ENCODE measurements at places on chromosomes 6 and 20. TPM values are rescaled to one million over a fixed set of nuclear protein-coding genes. Genes with fewer than 3 reads are reported as not detected.

ADGRB3 gene
- total RNA-seq: 0.42 TPM

DNA sequence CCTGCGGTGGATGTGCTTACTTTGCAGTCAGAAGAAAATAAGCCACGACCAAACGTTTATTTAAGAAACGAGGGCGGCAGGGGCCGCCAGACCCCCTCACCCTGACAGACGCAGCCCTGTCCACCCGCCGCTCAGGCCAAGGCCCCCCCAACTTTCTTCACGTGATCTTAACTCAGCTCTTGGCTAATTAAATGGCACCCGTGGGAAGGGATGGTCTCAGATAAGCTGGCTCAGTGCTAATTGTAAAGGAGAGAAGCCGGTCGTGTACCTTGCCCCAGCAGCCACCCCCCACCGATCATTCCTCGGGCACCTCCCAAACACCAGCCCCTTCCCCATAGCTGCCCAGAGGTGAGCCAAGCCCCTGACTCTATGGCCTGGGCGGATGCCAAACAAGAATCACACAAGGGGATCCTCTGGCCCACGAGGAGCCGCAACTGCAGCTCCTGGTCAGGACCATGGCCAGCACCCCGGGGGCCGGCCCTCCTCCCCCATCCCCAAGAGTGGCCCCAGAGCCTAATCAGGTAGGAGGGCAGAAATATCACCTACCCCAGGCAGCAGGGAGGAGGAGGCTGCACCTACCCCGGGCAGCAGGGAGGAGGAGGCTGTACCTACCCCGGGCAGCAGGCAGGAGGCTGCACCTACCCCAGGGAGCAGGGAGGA, 11.2 kb downstream of the KCNQ2 start:
- DNase-seq: no peak

TCF15 gene
- not detected for total RNA-seq

RIMS1 gene
- 9.7 TPM for total RNA-seq

- DNase-seq: no peak
These were observed 193.5 kb downstream of the UBE3D start for GRCh38 chr6:82872185-82872584.

- DNase-seq: no peak
These were observed 190.3 kb upstream of the SHLD1 start for GRCh38 chr20:5559945-5560344.

GRCh38 chr6:40407239-40407638, 179.9 kb downstream of the LRFN2 start:
- no peak for DNase-seq

DNA sequence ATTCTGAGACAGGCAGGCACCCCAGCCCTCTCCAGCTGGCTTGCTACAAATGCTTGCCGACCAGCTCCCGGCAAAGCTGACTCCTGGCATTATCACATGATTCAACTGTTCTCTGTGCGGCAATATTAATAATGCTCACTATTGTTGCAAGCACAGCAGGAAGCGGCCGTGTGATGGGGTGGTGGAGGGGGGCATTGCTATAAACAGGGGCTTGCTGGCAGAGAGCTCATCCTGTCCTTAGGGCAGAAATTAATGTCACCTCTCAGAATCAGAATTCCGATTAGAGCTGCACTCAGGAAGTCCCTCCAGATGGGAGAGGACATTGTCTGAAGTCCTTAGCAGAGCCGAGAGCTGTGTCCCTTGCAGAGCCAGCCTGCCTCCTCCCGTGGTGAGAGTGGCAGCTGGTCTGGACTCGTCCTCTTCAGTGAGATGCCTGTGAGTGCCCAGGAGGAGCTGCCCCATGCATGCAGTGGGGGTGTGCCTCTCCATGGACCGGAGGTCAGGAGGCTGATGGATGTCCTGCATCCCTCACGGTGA, 162.5 kb downstream of the CDH4 start:
- DNase-seq: no peak

DNA sequence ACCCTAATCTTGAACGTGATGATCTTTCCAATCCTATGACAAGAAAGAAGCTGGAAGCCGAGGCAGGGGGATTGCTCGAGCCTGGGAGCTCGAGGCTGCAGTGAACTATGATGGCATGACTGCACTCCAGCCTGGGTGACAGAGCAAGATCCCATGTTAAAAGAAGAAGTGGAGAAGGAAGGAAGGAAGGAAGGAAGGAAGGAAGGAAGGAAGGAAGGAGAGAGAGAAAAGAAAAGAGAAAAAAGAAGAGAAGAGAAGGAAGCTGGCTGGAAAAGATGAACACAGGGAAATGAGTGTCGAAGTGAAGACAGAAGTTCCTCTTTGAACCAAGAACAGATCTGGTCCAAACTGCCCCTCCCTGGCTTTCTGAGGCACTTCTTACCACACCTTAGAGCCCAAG, 136.0 kb upstream of the PRND start:
- no peak for DNase-seq

DNA sequence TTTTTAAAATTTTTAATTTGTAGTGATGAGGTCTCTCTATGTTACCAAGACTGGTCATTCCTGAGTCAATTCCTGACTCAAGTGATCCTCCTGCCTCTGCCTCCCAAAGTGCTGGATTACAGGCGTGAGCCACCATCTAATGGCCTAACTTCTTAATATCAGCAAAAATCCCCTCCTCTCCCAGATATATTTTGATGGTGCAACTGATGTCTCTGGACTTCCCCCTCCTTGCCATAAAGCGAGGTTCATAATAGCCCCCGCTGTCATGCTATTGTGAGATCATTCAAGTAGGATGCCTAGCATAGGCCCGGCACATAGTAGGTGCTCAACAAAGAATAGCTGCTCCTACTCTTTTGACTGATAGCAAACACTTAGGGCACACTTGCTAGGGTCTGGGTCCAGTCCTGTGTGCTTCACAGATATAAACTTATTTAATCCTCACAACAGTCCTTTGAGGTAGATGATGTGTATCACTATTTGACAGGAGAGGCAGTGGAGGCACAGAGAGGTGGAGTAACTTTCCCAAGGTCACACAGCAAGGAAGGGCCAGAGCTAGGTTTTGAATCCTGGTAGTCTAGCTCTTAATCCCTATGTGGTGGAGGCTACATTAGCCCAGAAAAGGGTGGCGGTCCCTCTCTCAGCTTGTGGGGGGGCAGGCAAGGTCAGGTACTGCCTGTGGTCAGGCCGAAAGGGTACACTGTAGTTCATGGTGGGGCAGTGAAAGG, 14.6 kb downstream of the SRC start:
- peak; percentile 62 for DNase-seq

MLN gene
- not detected for total RNA-seq

- DNase-seq: no peak
These were observed 218.8 kb upstream of the FLRT3 start for GRCh38 chr20:14556206-14556605.

- peak; percentile 81 for DNase-seq
These were observed 504 bp downstream of the B4GALT5 start for GRCh38 chr20:49712996-49713752.

- no peak for DNase-seq
These were observed 216.8 kb upstream of the CDYL start for GRCh38 chr6:4559281-4559875.

- DNase-seq: no peak
These were observed 67.7 kb upstream of the SRSF6 start for GRCh38 chr20:43389839-43390626.

MYLK2 gene
- total RNA-seq: not detected

DNA sequence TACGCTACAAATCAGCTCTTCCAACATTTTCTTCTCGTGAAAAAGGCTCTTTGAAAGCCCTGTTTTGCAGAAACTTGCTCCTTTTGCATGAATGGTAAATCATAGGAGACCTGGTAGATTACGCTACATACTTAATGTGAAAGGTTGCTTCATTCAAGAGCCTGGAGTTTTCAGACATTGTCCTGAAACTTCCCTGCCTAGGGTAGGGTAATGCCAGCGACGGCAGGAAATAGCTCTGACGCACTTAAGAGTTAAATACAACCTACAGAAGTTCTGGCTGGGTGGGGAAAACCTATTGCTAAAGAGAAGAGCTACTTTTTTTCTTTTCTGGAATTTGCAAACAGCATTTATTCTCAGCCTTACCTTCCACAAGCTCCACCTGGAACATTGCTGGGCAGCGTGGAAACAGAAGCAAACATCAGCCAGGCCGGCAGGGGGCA, 144.5 kb downstream of the LPA start:
- DNase-seq: no peak

DNA sequence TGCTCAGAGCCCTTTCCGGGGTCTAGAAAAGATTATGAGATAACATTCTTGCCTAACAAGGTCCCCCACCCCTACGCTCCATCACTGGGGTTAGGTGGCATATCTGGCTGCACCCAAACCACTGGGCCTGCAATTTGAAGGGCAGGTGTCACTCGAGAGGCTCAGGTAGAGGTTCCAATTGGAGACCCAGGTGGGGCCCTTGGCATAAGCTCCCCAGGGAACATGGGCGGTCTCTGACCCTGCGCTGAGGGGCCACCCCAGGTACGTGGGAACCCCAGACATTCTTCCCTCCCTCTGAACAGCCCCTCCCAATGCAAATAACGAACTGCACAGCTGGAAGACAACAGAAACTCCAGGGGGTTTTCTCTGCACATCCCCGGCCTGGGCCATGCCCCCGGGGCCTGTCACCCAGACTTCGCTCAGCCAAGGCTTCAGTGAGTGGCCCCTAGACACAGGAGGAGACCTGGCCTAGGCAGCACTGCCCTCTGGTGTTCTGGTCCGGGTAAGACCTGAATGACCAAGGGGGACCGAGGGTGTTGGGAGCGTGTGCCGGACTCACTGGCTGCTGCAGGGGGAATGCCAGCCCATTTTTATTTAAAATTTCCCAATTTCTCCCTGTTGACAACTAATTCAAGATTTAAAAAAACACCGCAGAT, 47.5 kb downstream of the DSTN start:
- peak; percentile 78 for DNase-seq

- DNase-seq: no peak
These were observed 56.5 kb upstream of the PKIB start for GRCh38 chr6:122553697-122554096.

MOCS1 gene
- total RNA-seq: 8.3 TPM

GRCh38 chr6:20481281-20481680, 53.0 kb upstream of the CDKAL1 start:
- DNase-seq: no peak

DNA sequence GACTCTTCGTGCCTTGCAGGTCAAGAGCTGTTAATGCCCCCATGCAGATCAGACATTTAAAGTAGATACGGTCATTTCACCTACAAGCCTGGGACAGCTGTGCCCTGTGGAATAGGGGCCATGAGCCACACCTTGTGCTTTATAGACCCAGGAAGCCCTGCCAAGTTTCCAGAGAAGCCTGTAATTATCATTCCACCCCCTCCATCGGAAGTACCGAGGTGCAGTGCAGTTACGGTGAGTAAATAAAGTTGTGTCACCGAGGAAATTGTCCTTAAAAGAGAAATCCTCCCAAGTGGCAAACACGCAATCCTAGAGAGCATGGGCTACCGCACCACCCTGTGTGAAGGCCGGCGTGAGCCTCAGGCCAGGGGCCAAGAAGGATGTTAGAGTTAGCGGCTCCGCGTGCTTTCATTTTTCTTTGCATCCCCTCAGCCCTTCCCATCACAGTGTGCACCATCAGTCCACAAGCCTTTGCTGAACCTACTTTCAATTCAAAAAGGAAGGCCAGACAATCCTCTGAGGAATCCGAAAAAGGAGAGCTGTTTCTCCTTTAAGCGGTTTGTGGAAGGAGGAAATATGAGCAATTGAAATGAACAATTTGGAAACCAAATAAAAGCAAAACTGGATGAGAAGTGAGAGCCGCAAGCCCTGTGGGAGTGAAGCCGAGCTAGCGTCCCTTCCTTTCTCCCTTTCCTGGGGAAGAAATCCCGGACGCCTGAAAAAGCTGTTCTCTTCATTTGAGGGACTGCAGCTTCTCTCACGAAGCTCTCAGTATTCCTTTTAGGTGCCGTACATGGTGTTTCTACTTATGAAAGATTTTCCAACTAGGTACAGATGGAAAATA, 183.3 kb upstream of the PDE10A start:
- DNase-seq: no peak

GRCh38 chr20:64222851-64223525, 32.6 kb upstream of the PCMTD2 start:
- DNase-seq: no peak

DNA sequence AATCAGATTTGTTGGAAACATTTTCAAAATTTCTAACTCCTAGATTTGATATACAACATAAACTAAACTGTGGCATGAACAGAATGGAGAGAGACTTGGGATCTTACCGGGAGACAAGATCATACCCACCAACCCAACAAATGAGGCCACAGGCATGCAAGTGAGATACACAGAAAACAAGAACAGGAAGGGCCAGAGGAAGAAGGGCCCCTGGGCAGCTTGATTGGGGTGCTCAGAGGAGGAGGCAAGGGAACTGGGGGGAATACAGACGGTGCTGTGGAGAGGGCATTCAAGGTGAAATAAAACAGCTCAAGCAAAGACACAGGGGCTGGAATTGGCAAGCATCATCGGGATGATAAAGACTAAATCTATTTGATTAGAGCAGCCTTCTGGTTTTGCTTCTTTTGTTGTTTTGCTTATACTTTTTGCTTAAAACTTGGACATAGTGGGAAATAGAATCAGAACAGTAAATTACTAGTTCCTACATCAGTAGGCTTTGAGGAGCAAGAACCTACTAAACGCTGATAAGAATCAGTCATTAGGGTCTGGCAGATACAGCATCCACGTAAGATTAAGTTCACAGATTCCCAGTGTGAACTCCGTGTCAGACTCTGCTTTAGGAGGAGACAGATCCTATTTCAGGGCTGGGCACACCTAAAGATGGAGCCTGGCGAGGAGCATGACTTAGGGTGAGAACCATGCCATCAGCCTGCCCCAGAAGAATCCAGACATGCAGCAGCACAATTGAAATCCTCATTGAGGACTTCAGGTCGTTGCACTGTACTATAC, 3.5 kb upstream of the RAMACL start:
- no peak for DNase-seq

GRCh38 chr20:42402455-42402854, 784.3 kb upstream of the CHD6 start:
- DNase-seq: no peak

C6orf132 gene
- total RNA-seq: 117 TPM

DNA sequence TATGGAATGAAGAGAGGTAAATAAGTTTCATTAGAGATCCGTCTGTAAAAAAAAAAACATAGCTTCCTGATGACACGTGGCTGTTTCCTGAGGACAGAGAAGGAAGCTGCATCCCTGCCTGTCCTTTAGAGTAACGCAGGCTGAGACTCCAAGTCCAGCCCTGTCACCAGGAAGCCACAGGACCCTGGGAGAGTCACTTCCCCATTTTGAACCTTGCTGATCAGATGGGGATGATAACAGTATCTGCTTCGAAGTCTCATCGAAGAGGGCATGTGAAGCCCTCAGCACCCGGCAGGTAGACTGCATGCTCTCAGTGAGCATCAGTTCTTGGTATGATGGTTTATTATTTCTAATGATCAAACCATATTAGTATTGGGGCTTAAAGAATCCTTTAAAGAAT, 139.1 kb upstream of the KCNG1 start:
- no peak for DNase-seq

- no peak for DNase-seq
These were observed 200.3 kb downstream of the RNGTT start for GRCh38 chr6:88763160-88763559.

GRCh38 chr6:35673755-35674154, 15.0 kb downstream of the FKBP5 start:
- DNase-seq: no peak

DNA sequence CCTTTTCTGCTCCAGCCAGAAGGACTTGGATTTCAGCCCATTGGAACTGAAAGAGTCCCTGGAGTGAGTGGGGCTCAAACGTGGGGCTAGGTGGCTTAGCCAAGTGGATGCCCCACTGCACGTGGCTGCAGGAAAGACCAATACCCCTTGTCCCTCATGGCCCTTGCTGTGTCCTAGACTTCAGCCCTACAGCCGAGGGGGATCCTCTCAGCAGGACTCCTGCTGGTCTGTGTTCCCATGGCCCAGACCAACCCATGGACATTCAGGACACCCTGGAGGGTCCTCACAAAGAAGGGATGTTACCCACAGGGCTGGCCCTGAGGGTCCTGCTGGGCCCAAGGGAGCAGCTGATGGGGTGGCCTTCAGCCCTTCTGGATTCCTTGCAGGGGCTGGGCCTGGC, 30.0 kb upstream of the PHACTR3 start:
- peak; percentile 34 for DNase-seq

Data from suprapubic skin (tissue), 4 donors.